ENCODE measurements at places on chromosomes 12 and 14.

DNA sequence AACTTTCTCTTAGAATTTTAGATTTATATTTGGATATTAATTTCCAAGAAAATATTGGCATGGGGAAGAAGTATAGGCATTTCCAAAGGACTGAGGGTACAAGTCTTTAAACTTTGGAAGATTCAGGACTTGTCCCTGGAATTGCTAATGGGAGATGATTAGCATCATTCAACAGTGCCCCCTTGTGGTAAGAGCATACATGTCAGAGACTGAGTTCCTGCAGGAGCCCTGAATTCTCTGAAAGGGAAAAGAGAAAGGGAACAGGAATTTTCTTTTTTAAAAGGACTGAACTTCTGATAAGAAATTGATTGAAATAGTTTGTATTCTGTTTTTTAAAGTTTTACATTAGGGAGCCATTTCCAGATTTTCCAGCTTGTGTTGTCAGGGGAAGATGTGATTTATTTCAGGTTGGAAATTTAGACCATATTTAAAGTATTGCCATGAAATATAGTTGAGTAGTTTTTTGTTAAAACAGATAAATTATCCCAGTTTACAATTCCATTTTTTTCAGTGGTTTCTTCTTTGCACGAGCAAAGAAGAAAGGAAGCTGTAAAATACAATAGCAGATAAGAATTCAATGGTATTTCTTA is 44.0 kb upstream of the REP15 start:
- DNase-seq, result peak; percentile 55

- DNase-seq, result no peak
These were observed 139.2 kb downstream of the KIF26A start for GRCh38 chr14:104277416-104278213.

DNA sequence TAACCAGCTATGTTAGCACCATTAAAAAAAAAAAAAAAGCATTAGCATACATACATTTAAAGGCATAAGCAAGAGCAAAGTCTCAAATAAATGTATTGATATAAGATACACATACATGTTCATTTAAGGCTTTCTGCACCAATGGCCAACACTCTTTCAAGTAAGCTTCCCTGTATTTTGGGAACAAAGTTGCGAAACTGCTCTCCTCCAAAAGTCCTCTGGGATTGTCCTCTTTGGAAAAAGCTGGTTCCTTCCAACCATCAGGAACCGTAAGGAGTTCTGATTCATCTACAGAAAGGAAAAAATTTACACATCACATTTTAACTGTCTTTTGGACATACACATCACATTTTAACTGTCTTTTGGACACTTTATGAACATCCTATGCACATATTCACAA is 3.2 kb downstream of the KRR1 start:
- DNase-seq, result no peak

- no peak for DNase-seq
These were observed 163.0 kb downstream of the RBM19 start for GRCh38 chr12:113802966-113803758.

DNA sequence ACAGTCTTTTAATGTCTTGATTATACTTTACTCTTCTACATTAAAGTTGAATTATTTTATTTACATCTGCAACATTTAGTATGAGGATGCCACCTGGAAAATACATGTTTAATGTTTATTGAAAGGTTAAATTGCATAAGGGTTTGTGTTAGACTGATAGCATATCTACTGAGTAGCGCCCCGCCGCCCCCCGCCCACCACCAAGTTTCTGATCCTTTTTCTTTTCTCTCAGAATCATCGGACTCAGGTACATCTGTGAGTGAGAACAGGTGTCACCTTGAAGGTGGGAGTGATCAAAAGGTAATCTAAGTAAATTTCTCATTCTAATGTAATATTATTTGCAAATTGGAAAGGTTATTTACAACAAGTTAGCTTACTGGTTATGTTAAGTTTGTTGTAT is 16.2 kb downstream of the MDM2 start:
- peak; percentile 36 for DNase-seq

DNA sequence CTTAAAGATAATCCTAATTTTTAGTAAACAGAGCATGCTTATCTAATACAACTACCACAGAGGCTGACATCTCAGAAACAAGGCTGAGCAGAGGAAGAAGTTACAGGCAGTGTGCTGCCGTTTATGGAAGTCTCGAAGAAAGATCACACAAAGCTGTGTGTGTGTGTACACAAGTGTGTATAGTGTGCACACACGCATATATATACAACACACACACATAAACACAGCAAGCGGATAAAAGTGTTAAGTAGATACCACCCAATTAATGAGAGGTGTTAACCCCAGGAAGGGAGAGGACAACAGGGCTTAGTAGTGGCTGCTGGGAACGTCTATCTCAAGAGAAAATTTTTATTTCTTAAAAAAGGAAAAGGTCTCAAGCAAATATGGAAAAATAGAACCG is 15.3 kb downstream of the CCDC88C start:
- DNase-seq, result no peak

GRCh38 chr14:75252254-75252837 is 26.3 kb upstream of the FOS start:
- DNase-seq, result no peak

GRCh38 chr12:49059299-49060171 is 1.1 kb downstream of the KMT2D start:
- DNase-seq, result peak; percentile 25

DNA sequence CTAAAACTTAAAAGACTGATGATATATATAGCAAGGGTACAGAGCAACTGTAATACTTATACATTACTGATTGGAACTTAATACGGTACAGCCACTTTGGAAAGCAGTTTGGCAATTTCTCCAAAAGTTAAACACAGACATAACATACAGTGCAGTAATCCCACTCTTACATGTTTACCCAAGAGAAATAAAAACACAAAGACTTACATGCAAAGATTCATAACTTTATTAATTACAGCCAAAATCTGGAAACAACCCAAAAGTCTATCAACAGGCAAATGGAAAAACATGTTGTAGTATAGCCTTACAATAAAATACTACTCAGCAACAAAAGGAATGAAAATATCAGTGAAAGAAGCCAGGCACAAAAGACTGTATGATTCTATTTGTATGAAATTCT is 84.6 kb downstream of the GARIN6 start:
- no peak for DNase-seq

GRCh38 chr12:102896067-102896466 is 21.0 kb downstream of the PAH start:
- peak; percentile 8 for DNase-seq

GRCh38 chr12:52805739-52806138 is 8.2 kb downstream of the KRT4 start:
- no peak for DNase-seq

DNA sequence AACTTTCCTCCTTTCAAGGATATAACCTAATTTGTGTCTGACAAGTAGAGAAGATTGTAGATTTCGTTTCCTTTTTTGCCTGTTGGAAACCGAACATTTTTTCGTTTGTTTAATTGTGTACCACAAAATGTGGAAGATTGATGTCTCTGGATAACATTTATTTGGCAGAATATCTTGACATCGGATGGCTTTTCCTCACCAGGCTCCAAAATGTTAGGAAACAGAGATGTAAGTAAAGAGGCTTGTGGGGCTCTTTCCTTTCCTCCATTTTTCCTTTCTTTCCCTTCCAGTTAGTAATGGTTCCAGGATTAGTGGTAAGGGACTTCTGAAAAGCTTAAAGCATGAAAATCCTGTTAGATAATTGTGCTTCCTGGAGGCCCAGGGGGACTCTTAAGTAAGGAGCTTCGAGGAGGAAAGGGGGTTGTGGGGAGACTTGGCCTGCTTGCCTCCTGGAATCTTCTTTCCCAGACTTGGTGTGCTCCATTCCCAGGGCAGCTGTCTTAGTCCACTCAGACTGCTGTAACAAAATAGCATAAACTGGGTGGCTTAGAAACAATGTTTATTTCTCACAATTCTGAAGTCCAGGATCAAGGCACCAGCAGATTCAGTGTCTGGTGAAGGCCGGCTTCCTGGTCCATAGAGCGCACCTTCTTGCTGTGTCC is 243.1 kb upstream of the PWP1 start:
- no peak for DNase-seq

DNA sequence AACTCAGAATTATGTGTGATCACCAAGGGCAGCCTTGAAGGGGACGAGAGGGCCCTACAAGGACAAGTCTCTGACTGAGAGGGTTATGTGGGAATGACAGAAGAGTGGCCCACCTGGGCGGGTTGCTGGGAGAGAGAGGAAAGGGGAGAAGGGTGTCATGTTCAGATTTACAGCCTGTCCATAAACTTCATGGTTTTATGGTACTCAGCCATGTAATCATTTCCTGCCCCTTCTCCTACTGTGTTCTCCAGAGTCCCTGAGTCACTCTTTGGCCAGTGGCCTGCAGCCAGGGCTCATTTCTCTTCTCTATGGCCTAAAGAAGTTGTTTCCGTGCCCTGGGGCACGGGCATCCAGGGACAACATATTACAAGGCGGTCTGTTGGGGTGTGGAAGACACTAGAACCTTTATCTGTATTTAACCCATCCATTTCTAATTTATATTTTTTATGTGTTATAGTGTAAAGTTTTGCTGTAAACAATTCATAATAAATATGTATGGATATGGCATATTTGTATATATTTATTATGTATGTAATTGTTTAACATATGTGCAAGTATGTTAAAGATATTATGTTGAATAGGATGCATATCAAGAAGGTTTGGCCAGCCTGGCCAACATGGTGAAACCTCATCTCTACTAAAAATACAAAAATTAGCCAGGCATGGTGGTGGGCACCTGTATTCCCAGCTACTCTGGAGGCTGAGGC is 26.9 kb downstream of the DDX47 start:
- no peak for DNase-seq

- no peak for DNase-seq
These were observed 464.9 kb downstream of the PDZRN4 start for GRCh38 chr12:41652981-41653380.

DNA sequence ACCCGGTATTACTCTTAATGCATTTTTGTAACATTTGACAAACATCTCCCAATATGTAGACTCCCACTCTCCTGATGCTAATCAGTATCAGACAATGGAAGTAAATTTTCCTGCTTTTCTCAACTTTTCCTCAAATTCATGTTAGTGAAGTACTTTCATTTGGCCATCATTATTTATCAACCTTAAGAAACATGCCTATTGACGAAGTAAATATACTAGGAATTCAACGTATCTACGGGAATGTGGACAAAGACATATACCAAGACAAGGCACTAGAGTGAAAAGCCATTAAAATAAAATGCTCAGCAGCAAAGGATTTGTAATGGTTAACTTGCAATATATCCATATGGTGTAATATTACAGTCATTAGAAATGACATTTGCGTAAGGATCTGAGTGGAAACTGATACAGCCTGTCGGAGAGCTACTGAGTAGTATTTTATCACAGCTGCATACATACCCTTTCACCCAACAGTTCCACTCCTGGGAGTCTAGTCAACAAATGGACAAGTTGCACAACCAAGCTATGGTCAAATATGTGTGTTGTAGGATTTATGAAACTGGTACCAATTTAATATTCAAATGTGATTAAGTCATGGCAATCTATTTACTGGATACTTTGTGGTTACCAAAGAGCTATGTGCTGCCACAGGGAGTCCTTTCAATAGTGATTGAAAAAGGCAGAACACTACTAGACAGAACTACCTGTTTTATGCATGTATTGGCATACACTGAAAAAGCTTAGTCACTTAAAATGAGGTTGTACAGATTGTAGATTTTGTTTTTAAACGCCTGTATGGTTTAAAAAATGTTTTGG is 26.5 kb downstream of the NUDT4 start:
- no peak for DNase-seq

DNA sequence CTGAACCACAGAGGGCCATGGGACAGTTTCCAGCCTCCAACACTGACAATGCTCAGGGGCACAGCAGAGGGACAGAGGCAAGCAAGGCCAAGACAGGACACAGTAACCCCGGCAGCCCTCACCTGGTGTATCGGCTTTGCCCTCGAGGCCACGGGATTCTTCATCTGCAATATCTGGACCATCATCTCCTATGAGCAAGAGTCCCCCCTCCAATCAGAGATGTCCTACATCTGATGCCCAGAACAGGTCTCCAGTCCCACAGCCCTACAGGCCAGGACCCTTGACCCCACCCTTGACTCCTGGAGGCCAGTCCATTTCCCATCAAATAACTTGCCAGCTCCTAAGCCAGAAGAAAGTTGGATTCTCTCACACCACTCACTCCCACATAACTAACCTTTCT is 17.4 kb downstream of the KMT2D start:
- DNase-seq, result no peak

- DNase-seq, result no peak
These were observed 519.3 kb downstream of the BCL11B start for GRCh38 chr14:98752660-98753059.

- no peak for DNase-seq
These were observed 52.2 kb downstream of the CKAP4 start for GRCh38 chr12:106195621-106196027.

DNA sequence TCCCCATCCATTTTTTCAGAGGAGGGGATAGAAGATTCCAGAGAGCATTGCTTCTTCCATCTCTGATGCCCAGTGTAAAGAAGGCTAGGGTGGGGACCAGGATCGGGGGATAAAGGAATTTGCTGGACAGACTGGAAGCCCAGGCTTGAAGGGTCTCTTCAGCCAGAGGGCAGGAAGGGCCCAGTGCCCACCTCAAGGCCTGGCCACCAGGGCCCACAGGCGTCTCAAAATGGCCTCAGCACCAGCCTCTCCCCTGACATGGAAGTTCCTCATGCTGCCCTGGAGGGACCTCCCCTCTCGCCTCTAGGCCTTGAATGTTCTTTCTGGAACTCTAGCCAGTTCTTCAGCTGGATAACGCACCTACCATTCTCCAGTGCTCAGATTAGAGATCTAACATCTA is 2.8 kb downstream of the RPS6KL1 start:
- no peak for DNase-seq

- DNase-seq, result no peak
These were observed 2.8 kb downstream of the FBXO21 start for GRCh38 chr12:117187421-117187820.

DNA sequence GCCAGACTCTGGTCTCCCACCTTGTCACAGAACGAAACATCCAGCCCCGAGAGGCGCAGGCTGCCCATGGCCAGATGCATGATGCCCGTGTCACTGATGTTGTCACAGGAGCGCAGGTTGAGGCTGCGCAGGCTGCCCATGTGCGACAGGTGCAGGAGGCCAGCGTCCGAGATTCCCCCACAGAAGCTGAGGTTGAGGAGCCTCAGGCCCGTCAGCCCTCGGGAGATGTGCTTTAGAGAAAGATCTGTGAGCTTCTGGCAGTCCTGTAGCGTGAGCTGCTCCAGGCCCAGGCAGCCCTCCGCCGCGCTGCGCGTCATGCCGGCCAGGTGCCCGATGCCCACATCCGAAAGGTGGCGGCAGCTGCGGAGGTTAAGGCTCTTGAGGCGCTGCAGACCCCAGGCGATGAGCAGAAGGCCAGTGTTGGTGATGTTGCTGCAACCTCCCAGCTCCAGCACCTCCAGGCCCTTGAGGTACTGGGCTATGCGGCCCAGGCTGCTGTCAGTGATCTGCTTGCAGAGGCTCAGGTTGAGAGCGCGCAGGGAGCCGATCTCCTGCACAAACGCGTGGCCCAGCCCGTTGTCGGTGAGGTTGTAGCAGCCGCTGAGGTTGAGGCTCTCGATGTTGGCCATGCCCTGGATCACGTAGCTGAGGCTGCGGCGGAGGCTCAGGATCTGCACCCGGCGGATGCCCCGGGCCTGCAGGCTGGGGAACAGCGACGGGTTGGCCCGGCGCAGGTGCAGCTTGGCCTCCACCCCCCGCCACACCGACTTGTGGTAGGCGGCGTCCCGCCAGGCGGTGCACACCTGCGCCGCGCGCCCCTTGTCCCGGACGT is 991 bp downstream of the FBXL14 start:
- peak; percentile 53 for DNase-seq

GRCh38 chr14:94582199-94582750 is 1.0 kb downstream of the SERPINA5 start:
- DNase-seq, result no peak

- no peak for DNase-seq
These were observed 4.5 kb downstream of the DDHD1 start for GRCh38 chr14:53148671-53149070.

GRCh38 chr12:87217491-87217890 is 811.7 kb downstream of the C12orf50 start:
- no peak for DNase-seq
